ENCODE measurements at places on chromosomes 13 and 19. TPM values are rescaled to one million over a fixed set of nuclear protein-coding genes. Genes with fewer than 3 reads are reported as not detected.

ATP8B3 gene
- total RNA-seq = 0.22 TPM

MEDAG gene
- total RNA-seq = 5.6 TPM

DNA sequence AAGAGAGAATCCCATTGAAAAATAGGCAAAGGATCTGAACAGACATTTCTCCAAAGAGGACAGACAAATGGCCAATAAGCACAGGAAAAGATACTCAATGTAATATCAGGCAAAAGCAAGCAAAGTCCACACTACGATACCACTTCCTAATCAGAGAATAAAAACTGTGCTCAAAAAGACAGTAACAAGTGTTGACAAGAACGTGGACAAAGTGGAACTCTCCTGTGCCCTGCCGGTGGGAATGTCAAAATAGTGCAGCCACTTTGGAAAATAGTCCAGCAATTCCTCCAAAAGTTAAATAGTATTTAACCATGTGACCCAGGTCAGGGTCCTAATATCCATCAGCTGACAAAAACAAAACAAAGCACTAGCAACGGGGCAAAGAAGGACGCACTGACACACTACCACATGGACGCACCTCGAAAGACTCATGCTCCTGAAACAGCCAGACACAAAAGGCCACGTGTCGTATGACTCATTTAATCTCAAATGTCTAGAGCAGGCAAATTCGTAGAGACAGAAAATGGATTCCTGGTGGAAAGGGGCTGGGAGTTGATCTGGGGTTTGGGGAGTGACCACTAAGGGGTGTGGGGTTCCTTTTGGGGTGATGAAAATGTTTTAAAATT lies 5.2 kb downstream of the MIER2 start:
- no peak for DNase-seq

- DNase-seq = no peak
Measured at GRCh38 chr13:113112893-113113845, 7.6 kb downstream of the F7 start.

DNA sequence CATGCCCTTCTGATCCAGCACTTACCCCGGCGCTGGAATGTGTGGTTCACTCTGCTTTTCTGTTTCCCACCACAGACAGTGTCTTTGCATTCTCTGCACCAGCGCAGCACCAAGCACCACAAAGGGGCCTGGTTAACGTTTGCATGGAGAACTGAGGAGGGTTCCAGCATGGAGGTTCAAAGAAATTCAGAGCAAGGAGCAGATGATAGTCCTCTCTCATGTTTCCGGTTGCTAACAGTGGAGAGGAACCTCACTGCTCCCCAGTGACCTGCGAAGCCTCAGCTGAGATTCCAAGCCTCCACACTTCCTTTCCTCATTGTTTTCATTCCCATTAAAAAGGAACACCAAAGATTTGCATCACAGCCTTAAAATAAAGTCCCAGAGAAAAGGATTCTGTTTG lies 99.7 kb downstream of the STARD13 start:
- DNase-seq = no peak

GRCh38 chr19:7917267-7918061 lies 2.7 kb upstream of the SNAPC2 start:
- peak; percentile 57 for DNase-seq

GRCh38 chr13:73505376-73505890 lies 446.6 kb downstream of the KLF5 start:
- DNase-seq = no peak

ACP5 gene
- 1.1 TPM for total RNA-seq

All from heart right ventricle (tissue), 16 donors.